ENCODE measurements at places on chromosomes 2 and 18.
A peak's percentile ranks its signal among the peaks of the same experiment; 100 is the strongest.

GRCh38 chr2:122864728-122865127 lies 1109.3 kb downstream of the TSN start:
- DNase-seq, result no peak

- peak; percentile 36 for DNase-seq
Measured at GRCh38 chr2:26770986-26771586, 7.0 kb downstream of the SLC35F6 start.

- no peak for DNase-seq
Measured at GRCh38 chr2:203399031-203399430, 70.8 kb downstream of the ABI2 start.

DNA sequence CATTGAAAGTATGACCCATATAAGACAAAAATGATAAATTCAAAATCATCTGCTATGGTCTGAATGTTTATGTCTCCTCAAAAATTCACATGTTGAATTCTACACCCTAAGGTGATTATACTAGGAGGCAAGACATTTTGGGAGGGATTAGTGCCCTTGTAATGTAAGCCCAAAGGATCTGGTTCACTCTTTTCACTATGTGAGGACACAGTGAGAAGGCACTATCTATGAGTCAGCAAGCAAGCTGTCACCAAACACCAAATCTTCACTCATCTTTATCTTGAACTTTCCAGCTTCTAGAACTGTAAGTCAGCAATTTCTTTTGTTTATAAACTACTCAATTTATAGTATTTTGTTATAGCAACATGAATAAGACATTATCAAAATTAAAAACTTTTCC lies 284.7 kb upstream of the ZC3H15 start:
- DNase-seq, result no peak

- no peak for DNase-seq
Measured at GRCh38 chr18:44708451-44709083, 27.9 kb downstream of the SETBP1 start.

DNA sequence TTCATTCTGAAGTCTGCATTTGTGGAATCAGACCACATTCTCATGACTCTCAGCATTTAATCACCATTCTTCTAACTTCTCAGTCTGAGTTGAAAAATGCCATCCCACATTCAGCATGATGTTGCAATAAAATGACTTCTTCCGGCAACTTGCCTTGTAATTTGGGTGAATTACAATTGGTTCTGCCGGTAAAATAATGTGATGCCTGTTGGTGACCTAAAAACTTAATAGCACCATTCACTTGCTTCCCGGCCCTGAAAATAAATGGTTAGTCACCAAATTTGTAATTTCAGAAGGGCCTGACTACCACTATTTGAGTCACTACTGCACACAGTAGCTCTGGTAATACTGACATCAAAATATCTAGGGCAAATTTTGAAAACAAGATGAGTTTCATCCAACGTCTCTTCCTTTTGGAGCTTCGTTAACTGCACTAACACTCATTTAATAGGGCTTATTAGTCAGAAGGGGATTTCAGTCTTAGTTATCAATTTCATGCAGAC lies 637.1 kb upstream of the CHAC2 start:
- no peak for DNase-seq
